Mesothelial cell of epicardium (in vitro differentiated cells): ENCODE measurements at places on chromosomes 1 and 21. TPM values are rescaled to one million over a fixed set of nuclear protein-coding genes. Genes with fewer than 3 reads are reported as not detected.

The C1orf94 gene
- total RNA-seq = not detected in 3 replicates

- H3K4me1 ChIP-seq = peaks cover 27% of the 10 kb centered on the region
- peaks cover 2% of the 10 kb centered on the region for H3K36me3 ChIP-seq
- no peaks in the 10 kb centered on the region for H3K27me3 ChIP-seq
- H3K27ac ChIP-seq = peak overlapping the region; percentile 50
- DNase-seq = no peak
- no peak overlapping the region for H3K4me3 ChIP-seq
Measured at GRCh38 chr21:27192281-27192949, 225.5 kb upstream of the ADAMTS5 start.

The GRIK3 gene
- 0.05 TPM in 1 of 3 replicates, not detected in the others for total RNA-seq

DNA sequence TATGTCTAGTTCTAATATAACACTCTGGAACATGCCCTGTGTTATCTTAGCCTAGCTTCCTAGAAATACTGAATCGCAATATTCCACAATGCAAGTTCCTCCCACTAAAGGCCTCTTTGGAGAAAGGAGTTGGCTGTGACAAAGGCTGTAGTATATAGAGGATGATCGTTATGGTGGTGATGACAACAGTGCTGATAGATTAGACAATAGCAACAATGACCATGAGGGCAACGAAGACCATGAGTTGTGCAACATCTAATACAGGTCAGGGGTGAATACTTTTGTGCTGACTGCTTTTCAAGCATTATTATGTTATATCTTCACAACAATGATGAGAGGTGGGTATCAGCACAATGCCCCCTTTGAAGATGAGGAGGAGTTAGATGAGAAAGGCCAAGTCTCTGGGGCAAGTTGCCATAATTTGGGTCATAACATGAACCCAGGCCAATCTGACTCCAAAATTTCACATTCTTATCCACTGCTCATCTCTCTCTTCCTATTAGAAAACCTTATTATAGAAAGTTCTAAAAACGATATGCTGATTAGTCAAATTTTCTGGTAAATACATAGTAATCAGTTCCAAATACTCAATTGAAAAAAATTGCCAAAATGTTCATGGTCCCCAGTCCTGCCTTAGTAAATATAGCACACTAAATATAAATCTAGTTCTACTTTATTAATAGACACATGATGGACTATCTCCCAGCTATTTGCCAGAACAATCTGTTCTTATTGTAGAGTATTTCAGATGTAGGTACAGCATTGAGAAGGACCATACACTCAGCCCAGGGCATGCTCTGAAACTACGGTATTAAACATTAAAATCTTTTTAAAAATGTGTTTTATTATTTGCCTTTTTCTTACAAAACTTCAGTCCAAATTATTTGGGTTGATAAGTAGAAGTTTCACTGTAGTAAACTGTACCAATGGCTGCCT lies 37.5 kb downstream of the HIVEP3 start:
- peak overlapping the region; percentile 74 for H3K27ac ChIP-seq
- H3K4me3 ChIP-seq = no peak overlapping the region
- DNase-seq = no peak
- H3K4me1 ChIP-seq = peaks cover 51% of the 10 kb centered on the region
- no peaks in the 10 kb centered on the region for H3K27me3 ChIP-seq

The SLC30A1 gene
- total RNA-seq = 11.0 to 11.7 TPM (median 11.1 TPM) in 3 replicates

The UBASH3A gene
- not detected in 3 replicates for total RNA-seq

DNA sequence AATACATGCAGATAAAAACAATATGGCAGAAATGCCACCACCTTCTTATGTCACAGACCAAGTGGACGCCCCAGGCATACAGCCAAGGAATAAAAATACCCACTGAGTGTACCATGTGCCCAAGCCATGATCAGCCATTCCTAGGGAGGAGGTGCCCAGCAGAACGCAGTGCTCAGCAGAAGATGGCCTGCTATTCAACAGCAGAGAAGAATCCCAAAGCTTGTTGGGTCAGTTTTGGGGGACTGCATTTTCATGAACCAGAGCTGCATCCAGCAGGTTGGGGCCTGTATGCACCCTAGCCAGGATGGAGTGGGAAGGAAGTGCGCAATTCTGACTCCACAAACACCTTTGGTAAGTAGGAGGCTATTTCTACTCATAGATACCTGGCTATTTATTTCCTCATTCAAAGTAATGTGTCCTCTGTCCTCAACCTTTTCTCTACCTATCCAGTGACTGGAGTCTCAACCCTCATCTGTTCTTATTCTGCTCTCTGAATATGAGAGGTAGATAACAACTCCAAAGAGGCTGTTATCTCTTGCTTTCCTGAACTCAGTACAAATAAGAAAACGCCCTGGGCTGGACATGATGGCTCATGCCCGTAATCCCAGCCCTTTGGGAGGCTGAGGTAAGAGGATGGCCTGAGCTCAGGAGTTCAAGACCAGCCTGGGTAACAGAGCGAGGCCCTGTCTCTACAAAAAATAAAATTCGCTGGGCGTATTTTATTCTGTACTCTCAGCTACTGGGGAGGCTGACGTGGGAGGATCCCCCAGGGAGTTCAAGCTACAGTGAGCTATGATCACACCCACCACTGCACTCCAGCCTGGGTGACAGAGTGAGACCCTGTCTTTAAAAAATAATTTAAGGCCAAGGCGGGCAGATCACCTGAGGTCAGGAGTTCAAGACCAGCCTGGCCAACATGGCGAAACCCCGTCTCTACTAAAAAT lies 2.5 kb upstream of the PLEKHM2 start:
- H3K27me3 ChIP-seq = no peaks in the 10 kb centered on the region
- no peak overlapping the region for H3K4me3 ChIP-seq
- H3K27ac ChIP-seq = peak overlapping the region; percentile 45

The TSTD1 gene
- 53.2 to 60.3 TPM (median 53.7 TPM) in 3 replicates for total RNA-seq

The S1PR1 gene
- 21.5 to 25.5 TPM (median 23.5 TPM) in 3 replicates for total RNA-seq

The RGS4 gene
- 33.8 to 42.0 TPM (median 39.9 TPM) in 3 replicates for total RNA-seq

DNA sequence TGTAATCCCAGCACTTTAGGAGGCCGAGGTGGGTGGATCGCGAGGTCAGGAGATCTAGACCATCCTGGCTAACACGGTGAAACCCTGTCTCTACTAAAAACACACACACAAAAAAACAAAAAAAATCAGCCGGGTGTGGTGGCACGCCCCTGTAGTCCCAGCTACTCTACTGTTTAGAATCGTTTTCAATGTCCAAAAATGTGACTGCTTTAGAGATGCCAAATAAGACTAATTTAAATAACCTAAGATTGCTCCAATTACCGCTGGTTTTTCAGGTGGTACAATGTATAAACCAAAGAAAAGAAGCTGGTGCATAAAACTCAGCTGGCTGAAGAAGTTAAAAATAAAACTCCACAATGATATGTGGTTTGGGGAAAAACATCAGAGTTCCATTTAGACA lies 132.0 kb downstream of the RERE start:
- H3K27me3 ChIP-seq = no peaks in the 10 kb centered on the region
- DNase-seq = no peak
- peaks cover 25% of the 10 kb centered on the region for H3K4me1 ChIP-seq
- H3K4me3 ChIP-seq = no peak overlapping the region
- peaks cover 5% of the 10 kb centered on the region for H3K36me3 ChIP-seq
- H3K27ac ChIP-seq = no peak overlapping the region

DNA sequence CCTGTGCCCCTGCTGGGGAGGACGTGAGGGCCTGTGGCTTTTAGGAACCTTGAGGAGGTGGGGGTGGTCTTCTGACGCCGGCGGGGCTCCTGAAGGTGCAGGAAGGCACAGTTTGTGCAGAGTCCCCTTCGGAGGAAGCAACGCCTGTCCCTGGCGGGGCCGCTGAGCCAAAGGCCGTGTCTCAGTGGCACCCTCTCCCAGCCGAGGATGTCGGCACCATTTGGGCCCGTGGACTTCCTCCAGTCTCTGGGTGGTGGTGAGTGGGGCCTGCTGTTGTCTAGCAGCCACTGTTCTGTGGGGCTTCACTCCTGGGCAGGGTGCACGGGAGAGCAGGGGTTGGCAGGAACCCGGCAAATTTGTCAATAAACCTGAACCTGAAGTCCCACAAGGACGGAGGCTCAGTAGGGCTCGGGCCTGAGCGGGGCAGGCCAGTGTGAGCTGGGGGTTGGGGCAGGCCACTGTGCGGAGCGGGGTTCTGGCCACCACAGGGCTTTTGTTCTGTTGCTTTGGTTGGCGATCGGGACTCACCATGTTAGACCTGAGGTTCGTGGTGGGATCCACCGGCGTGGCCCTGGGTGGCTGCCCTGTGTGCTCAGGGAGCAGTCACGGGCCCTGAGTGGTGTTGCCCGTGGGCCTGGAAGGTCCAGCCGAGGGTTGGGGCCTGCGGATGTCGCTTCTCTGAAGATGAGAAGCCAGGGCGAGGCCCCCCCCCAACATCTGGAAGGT lies 64.8 kb downstream of the SKI start:
- no peak for DNase-seq
- H3K36me3 ChIP-seq = peaks cover 4% of the 10 kb centered on the region
- peaks cover 19% of the 10 kb centered on the region for H3K4me1 ChIP-seq
- no peak overlapping the region for H3K27ac ChIP-seq

The KIF14 gene
- 5.1 to 5.7 TPM (median 5.5 TPM) in 3 replicates for total RNA-seq

The INTS7 gene
- total RNA-seq = 16.5 to 19.9 TPM (median 17.1 TPM) in 3 replicates

DNA sequence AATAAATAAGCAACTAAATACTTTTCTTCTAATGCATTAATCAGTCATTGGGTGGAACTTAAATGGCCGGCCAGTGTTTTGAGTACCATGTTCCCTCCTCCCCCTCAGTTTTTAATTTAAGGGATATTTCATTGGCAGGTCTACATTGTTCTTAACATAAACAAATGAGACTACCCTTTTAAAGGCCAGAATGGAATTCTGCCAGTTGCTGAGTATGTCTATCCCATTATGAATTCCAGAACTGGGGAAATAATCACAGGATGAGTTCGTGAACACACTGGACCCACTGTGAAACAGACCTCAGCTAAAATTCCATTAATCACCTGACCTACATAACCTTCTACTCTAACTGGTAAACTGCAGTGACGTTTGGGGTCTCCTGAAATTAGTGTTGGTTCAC lies 305.5 kb upstream of the PKN2 start:
- no peak overlapping the region for H3K27ac ChIP-seq
- no peaks in the 10 kb centered on the region for H3K27me3 ChIP-seq
- H3K36me3 ChIP-seq = no peaks in the 10 kb centered on the region
